ENCODE measurements at places on chromosomes 16 and 17.

DNA sequence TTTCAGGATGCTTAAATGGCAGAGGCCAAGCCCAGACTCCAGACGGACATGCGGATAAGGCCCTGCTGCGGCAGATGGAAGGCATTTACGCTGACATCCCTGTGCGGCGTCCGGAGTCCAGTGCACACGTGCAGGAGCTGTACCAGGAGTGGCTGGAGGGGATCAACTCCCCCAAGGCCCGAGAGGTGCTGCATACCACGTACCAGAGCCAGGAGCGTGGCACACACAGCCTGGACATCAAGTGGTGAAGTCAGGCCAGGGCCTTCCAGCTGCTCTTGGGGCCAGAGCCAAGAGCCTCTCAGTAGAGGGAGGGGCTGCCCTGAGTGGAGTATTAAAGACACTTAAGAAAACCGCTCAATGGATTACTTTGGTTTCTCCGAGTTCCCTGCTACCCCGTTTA, 29.4 kb downstream of the NARF start:
- no peak for DNase-seq

DNA sequence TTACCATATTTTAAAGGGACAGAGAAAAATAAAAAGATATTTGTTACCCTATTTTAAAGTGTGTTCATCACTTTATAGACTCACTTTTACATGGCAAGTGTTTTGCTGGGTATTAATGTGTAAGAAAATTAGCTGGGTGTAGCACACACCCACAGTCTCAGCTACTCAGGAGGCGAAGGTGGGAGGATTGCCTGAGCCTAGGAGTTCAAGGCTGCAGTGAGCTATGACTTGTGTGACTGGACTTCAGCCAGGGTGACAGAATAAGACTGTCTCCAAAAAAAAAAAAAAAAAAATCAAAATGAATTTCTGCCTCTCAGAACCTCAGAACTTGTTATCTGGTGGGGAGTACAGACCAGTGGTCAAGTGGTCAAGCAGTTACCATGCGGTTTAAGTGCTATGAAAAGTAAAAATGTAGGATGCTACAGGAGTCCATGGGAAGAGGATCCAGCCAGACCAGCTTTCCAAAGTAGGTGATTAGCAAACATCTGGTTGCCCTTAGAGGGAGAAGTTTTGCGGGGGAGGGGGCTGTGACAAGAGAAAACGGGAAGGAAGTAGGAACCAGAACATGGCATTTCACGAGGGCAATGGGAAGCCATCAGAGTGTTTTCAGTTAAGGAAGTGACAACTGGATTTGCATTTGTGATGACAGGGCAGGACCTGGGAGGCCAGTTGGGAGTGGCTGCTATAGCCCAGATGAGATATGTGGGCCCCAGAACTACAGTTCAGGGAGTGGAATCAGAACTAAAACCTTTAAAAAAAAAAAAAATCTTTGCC, 13.9 kb downstream of the CNEP1R1 start:
- peak; percentile 61 for DNase-seq

GRCh38 chr17:69812240-69812837, 262.7 kb upstream of the KCNJ16 start:
- DNase-seq: no peak

GRCh38 chr17:76772842-76773525, 35.1 kb downstream of the MFSD11 start:
- DNase-seq: peak; percentile 62

DNA sequence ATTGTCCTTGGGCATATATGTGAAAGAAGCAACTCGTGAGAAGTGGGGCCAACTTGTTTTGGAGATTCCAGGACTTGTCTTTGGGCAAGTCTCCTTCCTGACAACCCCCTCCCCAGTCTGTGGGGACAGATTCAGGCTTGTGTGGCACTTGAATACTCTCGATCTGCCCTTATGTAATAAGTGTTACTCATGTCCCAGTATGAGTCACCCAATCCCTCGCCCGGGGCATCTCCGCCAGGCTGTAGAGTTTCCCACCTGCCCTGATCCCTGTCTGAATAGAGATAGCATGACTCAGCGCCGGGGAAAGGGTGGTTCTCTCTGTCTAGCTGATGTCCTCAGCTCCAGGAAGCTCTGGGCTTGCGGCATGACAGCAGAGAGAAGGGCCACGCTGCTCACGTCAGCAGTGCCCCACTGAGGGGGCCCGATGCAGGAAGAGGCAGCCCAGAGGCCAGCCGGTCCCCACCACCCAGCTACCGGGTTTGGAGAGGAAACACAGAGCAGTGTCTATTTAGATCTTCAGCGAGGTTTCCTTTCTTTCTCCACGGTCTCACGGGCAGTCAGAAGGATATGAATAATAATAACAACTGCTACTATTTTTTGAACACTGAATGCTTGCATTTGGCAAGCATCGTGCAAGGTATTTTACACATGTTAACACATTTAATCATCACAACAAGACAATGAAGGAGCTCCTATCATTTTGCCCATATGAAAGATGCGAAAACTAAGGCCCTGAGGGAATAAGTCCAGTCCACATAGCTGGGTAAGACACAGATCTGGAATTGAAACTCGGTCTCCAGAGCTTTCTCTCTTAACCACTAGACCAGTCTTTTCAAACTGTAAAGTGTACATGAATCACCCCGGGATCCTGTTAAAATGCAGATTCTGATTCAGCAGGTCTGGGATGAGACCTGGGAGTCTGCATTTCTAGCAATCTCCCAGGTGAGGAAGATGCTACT, 426.7 kb upstream of the MAF start:
- peak; percentile 79 for DNase-seq

- no peak for DNase-seq
These were observed 346.6 kb downstream of the PMP22 start for GRCh38 chr17:14918540-14918939.

DNA sequence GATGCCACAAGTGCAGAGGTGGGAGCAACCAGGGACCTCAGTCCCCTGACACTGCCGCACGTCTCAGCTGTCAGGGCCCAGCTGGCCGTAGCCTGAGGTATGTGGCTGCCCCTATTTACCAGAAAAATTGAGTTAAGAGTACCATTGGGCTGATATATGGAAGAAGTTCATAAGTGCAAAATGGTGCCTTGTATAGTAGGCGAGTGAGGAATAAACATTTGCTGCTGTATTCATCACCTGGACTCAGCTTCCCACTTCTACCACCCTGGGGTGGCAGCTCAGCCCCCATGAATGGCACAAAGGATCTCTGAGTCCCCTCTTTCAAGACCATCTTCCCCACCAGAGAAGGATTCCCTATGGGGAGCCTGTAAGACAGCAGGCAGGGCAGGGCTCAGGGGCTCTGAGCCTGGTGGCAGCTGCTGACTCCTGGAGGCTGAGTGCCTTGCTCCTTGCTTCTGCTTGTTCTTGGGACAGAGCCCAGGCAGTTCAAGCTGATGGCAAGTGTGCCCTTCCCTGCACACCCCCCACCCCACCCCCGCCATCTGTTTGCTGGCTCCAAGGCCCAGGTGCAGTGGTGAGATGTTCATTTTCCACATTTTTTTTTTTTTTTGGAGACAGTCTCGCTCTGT, 29.0 kb downstream of the TRPV2 start:
- DNase-seq: no peak

DNA sequence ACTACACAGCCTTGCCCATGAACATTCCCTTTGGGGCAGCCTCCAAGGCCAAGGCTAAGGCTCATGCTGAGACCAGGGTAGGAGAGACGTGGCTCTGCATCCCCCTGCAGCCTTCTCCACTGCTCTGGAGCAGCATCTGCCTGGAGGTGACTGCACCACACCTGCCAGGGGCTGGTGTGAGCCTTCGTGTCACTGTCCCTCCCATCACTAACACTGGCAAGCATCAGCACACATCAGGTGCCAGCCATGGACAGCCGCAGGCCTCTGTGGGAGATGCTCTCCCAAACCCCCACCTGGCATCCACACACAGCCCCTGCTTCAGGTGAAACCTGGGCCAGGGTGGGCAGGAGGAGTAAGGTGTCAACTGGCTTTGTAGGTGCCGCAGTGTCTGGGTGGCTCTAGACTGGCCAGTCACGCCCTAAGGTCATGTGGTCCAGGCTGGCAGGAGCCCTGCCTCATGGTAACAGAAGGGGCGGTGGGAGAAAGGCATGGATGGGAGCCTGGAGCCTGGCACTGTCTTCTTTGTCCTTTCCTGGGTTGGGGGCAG, 18.1 kb upstream of the MTSS2 start:
- DNase-seq: no peak

GRCh38 chr16:68422396-68422960, 25.8 kb downstream of the SMPD3 start:
- no peak for DNase-seq

DNA sequence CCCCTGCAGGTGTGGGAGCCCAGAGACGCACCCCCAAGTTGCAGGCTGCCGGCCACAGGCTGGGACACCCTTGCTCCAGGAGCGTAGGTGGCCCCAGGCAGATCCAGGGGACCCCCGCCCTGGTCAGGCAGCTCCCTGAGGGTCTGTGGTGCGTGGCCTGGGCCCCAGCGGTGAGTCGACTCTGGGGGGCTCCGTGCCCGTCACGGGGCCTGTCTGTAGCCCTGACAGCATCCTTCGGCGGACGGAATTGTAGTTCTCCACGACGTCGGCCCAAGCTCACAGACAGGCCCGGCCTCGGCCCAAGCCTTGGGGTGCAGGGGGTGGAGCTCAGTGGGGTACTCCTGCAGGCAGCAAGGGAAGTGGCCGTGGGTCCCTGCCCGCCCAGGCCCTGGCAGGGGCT, 82.9 kb downstream of the LMF1 start:
- DNase-seq: no peak

GRCh38 chr16:51592001-51592501, 441.0 kb upstream of the SALL1 start:
- DNase-seq: no peak

DNA sequence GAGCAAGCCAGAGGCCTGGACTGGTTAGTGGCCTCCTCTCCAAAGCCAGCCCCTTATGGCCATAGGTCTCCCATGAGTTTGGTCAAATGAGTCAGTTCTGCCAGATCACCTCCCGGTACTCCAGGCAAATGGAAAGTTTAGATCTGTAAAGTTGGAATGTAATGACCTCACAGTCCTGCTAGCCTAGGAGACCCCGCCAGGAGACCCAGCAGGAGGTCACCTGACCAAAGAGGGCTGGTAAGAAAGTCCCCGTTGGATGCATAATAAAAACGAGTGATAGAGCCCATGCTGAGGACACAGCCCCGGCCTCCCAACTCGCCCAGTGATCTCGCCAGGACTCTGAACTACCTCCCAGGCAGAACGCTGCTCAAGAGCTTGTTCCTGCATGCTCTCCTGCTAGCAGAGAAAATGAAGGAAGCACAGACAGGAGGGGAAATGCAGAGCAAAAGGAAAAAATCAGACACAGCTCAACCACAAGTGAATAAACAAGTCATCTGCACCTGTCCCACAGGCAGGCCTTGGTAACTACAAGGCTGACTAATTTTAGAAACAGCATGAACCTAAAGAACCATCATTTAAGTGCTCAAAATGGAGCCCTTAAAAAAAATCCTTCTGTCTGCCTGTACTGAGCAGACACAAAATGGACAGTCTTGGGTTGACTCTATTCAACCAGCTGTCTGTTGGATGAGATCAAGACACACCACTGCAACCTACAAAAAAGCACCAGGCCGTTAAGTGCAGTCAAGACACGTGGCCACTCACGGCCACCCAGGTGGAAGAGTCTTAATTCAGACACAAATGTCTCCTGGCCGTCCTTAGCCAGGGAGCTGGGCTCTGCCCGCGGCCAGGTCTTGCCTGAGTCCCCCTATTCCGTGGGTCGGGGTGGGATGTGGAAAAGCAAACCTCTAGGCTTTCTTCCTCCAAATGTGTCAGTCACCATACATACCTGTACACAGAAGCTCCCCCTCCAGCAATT, 9.2 kb downstream of the CDIP1 start:
- no peak for DNase-seq

All from right atrium auricular region (tissue), 2 donors.